SJSA1 (cell line): ENCODE measurements at places on chromosomes 16 and 17. TPM values are rescaled to one million over a fixed set of nuclear protein-coding genes. Genes with fewer than 3 reads are reported as not detected.

GRCh38 chr17:27282054-27282551 is 11.8 kb upstream of the WSB1 start:
- no peak for DNase-seq

The MMP15 gene
- 1.2 and 1.9 TPM in 2 replicates for total RNA-seq

- no peak for DNase-seq
Measured at GRCh38 chr16:69078073-69078472, 27.4 kb upstream of the HAS3 start.

- DNase-seq, result no peak
Measured at GRCh38 chr16:21205303-21205702, 6.1 kb downstream of the ZP2 start.

DNA sequence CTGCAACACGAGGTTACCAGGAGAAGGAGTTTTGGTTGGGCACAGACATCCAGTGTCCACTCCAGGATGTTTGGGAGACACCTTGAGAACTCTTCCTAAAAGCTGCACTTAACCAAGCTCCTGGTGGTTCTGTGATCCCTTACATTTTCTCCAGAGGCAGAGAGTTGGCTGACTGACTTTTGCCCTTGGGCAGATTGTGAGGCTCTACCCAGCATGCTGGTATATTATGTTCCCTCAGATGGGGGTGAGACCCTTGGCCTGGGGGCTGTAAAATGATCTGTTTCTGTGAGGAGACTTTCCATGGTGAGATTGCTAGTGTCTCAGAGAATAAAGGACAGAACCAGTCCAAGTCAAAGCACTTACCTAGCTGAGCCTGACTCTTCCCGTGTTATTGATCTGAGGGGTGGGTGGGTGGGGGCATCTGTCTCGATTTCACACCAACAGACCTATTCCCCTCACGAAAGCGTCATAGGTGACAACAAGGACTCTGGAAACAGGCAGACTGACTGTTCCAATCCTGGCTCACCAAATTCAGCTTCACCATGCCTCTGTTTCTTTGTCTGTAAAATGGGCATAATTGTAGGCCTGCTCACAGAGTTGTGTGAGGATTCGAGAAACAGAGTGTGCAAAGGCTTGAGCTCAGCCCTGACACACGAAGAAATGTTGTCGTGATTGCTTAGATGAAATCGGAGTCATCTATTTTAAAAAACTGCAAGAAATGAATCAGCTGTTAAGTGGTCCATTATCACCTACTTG is 12.2 kb downstream of the USB1 start:
- no peak for DNase-seq

DNA sequence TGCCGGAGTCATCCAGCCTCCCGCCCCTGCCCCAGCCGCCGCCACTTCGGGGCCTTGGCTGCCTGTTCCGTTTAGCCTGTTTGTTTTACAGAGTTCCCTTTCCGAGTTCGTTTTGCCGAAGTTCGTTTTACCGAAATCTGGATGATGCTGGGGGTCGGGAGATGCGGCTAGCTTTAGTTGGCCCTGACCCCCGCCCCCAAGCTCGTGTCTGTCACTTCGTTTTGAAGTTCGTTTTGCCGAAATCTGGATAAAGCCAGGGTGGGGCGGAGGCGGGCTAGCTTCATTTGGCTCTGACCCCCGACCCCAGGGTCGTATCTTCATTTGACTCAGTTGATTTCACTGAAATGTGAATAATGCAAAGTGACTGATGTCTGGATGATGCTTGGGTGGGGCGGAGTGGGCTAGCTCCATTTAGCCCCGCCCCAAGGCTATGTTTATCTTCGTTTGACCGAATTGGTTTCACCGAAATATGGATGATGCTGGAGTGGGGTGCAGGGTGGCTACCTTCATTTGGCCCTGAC is 591 bp downstream of the PSMD7 start:
- DNase-seq, result no peak

GRCh38 chr16:5001986-5002385 is 31.7 kb downstream of the NAGPA start:
- no peak for DNase-seq

GRCh38 chr17:15381707-15382106 is 40.3 kb upstream of the TEKT3 start:
- no peak for DNase-seq

GRCh38 chr17:68033636-68034451 is 1.7 kb upstream of the KPNA2 start:
- DNase-seq, result no peak

The LDAF1 gene
- total RNA-seq, result 12.2 and 33.5 TPM in 2 replicates

- DNase-seq, result no peak
Measured at GRCh38 chr17:80416260-80416939, 1.4 kb downstream of the ENDOV start.

GRCh38 chr17:40664582-40665333 is at the start of gene KRT222:
Gene KRT222, minus strand, starts transcription at chr17:40665177. Its CDS starts 78 bp downstream, at chr17:40665099.
- DNase-seq, result no peak

DNA sequence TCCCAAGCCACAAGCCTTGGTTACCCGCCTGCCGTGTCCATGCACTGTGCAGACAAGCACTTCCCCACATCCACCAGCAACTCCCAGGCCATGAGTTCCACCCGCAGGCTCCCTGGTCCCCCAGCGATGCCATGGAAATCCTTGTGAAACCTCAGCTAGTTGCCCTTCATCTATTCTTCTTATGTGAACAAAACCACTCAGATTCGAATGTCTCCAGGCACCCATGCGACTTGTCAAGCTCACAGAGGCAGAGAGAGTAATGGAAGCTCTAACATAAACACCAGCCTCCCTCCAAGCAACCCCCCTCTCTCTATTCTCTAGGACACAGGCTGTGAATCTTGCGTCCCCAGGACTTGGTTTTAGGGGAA is 182.6 kb downstream of the C16orf95 start:
- DNase-seq, result no peak

GRCh38 chr17:73371285-73371684 is 59.5 kb upstream of the CDC42EP4 start:
- DNase-seq, result no peak

The GAS7 gene
- 2.4 and 2.6 TPM in 2 replicates for total RNA-seq

DNA sequence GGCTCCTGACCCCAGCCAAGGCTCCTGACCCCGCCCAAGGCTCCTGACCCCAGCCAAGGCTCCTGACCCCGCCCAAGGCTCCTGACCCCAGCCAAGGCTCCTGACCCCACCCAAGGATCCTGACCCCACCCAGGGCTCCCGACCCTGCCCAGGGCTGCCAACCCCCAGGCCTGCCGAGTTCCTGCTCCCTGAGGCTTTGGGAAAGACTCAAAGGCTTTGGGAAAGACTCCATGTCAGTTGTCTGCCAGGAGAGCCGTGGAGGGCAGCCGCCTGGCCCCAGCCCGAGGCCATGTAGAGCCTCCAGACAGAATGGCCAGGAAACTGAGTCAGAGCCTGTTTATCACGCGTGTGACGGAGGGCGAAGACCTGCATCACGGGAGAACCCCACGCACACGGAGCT is 21.1 kb downstream of the CBFA2T3 start:
- no peak for DNase-seq

DNA sequence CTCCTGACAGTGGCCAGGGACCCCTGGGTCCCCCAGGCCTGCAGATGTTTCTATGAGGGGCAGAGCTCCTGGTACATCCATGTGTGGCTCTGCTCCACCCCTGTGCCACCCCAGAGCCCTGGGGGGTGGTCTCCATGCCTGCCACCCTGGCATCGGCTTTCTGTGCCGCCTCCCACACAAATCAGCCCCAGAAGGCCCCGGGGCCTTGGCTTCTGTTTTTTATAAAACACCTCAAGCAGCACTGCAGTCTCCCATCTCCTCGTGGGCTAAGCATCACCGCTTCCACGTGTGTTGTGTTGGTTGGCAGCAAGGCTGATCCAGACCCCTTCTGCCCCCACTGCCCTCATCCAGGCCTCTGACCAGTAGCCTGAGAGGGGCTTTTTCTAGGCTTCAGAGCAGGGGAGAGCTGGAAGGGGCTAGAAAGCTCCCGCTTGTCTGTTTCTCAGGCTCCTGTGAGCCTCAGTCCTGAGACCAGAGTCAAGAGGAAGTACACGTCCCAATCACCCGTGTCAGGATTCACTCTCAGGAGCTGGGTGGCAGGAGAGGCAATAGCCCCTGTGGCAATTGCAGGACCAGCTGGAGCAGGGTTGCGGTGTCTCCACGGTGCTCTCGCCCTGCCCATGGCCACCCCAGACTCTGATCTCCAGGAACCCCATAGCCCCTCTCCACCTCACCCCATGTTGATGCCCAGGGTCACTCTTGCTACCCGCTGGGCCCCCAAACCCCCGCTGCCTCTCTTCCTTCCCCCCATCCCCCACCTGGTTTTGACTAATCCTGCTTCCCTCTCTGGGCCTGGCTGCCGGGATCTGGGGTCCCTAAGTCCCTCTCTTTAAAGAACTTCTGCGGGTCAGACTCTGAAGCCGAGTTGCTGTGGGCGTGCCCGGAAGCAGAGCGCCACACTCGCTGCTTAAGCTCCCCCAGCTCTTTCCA is 25.1 kb downstream of the C1QTNF1 start:
- DNase-seq, result no peak

The LLGL2 gene
- total RNA-seq, result 5.8 and 6.6 TPM in 2 replicates

DNA sequence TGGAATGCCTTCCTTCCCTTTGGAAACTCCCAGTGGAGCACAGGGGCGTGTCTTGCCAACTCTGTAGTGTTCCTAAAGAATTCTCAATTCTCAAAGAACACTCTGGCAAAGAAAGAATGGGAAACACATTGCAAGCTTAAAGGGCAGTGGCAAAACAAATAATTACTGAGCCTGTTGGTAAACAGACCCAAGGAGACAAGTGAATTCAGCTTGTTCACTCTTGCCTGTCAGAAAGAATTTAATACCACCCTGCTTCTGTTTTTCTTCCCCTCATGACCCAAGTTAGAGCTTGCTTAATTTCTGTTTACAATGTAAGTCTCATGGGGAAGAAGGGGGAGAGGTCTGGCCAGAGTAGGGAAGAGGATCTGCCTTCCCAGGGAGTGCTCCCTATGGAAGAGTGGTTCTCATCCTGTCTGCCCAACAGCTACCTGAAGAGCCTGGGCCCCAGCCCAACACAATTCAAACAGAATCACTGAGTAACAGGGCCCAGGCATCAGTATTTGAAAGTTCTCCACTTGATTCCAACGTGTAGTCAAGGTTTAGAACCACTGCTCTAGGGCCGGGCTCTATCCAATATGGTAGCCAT is 386.0 kb downstream of the SLC39A11 start:
- no peak for DNase-seq

The B3GNT9 gene
- 34.5 and 36.1 TPM in 2 replicates for total RNA-seq

GRCh38 chr17:27949304-27949703 is 56.1 kb upstream of the LYRM9 start:
- no peak for DNase-seq

- no peak for DNase-seq
Measured at GRCh38 chr16:74558873-74559272, 48.0 kb downstream of the GLG1 start.
